Stimulated activated CD8-positive, alpha-beta memory T cell treated with anti-CD3 and anti-CD28 coated beads, Interleukin-15, amount 100 ng/mL, for 1 hour (primary cell): ENCODE measurements at places on chromosomes 11 and 22.

DNA sequence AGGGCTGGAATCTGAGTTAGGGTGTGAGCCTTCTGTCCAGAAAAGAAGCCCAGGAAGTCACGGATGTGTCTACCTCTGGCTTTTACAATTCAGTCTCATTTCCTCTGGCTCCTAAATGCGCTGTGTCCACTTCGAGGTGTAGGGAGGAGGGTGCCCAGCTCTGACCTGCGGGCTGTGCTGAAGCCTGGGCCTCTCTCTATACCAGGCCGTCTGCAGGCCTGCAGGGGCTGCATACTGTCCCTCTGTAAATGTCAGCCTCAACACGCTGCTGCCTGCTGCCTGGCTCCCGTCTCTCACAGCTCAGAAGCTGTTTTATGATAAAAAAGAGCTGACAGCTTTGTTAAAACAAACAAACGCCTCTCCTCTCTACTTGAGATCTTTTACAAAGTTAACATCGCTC is 14.5 kb downstream of the ARVCF start:
- DNase-seq, result no peak

GRCh38 chr22:32949391-32950173 is 108.6 kb downstream of the SYN3 start:
- no peak for DNase-seq

DNA sequence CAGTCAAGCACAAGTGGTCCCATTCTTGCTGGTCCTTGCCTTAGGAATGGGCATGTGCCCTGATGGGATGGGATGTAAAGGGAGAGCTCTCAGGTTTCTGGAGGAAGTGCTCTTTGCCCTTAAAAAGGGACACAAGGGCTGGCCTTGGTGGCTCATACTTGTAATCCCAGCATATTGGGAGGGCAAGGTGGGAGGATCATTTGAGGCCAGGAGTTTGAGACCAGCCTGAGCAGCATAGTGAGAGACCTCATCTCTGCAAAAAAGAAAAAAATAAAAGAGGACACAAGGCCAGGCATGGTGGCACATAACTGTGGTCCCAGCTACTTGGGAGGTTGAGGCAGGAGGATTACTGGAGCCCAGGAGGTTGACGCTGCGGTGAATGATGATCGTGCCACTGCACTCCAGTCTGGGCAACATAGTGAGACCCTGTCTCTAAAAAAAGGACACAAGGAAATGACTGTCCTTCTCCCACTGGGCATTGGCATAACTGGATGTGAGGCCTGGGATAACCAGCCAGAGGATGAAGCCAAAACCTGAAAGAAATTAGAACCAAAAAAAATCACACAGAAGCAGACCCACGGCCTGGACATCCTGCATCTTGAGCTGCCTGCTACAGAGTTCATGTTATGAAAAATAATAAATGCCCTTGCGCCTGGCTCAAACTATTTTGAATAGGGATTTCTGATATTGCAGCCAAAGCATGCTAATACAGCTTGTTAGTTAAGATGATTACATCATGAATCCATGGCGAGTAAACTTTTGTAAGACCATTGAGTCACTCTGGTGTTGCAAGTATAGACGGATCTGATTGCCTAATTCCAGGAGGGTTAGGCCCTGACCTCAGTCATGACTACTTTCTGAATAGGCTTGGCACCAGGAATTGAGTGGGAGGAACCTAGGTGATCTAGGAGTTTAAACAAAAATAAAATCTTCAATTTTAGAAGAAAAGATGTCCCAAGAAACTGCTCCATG is 12.9 kb upstream of the CRKL start:
- no peak for DNase-seq

DNA sequence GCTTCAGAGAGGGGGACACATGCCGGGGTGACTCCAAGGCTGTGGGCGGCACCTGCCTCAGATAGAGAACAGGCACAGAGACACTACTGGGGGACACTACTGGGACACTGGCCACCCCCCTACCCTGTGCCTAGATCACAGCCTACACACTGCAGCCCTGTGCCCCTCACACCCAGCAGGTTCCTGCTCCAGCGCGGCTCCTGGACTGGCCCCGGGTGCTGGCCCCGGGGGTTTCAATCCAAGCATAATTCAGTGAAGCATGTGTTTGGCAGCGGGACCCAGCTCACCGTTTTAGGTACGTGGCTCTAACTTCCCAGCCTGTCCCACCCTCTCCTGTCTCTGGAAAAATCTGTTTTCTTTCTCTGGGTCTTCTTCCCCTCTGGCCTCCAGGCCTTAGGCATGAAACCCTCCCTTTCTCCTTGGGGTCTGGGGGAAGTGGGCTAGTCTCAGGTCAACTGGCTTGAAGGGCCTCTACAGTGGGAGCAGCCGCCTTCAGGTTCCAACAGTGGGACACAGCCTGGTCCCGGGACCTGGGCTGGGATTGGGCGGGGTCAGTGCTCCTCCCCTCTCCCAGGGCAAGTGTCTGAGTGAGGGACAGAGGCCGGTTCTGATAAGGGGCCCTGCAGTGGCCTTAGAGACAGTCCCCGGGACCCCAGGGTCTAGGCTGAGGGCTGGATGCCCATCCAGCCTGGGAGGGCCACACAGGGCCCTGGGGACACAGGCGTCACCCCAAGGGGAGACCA is 98.8 kb downstream of the CRYBB2 start:
- DNase-seq, result no peak

DNA sequence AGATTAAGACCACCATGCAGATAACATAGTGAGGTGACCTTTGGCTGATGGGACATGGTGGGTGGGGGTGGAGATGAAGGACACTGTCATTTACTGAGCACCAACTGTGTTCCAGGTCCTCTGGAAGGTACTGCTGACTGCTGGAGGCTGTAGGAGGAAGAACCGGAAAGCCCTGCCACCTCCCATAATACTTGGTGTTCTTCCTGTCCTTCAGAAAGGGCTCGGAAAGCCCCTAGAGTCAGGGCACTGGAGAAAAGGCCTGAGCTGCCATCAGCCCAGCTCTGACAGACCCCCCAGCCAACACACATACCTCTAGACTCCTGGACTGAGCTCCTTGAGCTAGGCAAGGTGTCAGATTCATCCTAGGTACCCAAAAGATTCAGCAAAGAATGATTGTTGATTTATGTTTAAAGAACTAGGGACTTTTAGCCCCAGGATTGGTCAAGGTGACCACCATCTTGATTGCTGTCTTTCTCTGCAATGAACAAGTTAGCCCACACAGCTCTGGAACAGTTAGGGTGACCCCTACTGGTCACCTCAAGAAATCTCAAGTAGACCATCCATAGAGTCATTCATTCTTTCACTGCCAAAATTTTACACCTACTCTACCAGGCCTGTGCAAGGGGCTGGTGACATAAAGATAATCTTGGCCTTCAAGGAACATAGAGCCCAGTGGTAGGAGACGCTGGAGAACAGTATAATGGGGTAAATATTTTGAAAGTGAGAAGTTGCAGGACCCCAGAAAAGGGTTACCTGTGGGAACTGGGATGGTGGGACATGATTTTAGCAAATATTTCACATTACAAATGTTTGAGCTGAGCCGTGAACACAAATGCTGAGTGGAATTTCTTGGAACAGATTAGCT is 39.4 kb downstream of the IRAG1 start:
- no peak for DNase-seq

GRCh38 chr11:17256512-17256911 is 20.0 kb upstream of the NUCB2 start:
- no peak for DNase-seq

DNA sequence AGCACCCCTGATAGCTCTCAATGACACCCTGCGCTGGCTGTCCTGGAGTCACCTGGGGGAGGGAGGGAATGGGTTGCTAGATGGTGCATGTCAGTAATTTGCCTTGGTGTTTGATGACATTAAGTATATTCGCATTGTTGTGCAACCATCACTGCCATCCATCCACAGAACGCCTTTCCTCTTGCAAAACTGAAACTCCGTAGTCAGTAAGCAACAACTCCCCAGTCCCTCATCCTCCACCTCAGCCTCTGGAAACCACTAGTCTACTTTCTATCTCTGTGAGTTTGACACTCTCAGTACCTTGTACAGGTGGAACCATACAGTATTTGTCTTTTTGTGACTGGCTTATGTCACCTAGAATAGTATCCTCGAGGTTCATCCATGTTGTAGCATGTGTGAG is 62.6 kb downstream of the PKNOX2 start:
- no peak for DNase-seq

- DNase-seq, result no peak
Observed at GRCh38 chr22:37303821-37304274, 21.5 kb downstream of the CYTH4 start.

DNA sequence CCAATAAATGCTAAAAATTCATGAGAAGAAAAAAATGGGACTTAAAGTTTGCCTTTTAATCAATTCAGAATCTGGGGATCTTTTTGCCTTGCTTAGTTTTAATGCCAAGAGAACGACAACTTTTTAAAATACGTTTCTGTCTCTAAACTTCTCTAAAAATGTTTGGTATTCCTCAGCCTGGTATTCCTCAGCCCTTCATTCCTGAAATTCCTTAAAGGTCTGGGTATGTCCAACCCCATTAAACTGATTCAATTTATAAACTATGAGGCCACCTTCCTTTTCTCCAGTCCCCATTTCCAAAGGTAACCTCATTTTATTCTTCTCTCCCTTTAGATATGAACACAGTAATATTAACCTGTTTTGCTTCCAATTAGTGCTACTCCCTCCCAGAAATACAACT is 16.6 kb downstream of the POLA2 start:
- no peak for DNase-seq

DNA sequence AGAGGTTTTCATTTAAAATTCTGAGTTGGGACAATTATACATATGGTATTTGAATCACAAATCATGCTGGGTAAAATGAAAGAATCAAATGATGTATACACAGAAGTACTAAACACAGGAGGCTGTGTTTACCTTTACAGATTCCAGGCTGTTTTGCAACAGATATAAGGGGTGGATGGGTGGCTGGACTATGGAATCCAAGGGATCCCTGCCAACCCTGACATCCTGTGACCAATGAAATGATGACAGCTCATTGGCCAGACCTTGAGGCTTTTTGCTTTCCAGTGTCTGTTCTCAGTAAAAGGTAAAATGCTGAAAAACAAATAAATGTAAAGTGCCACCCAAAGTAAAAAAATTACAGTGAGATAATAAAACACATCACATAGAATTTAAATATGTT is 3.3 kb upstream of the DDI1 start:
- DNase-seq, result no peak
